Stimulated activated CD8-positive, alpha-beta memory T cell treated with anti-CD3 and anti-CD28 coated beads, Interleukin-7, amount 100 ng/mL, for 4 hours (primary cell): ENCODE measurements at places on chromosomes 7 and 10.

- no peak for DNase-seq
Observed at GRCh38 chr7:45993621-45994020, 72.5 kb upstream of the IGFBP3 start.

DNA sequence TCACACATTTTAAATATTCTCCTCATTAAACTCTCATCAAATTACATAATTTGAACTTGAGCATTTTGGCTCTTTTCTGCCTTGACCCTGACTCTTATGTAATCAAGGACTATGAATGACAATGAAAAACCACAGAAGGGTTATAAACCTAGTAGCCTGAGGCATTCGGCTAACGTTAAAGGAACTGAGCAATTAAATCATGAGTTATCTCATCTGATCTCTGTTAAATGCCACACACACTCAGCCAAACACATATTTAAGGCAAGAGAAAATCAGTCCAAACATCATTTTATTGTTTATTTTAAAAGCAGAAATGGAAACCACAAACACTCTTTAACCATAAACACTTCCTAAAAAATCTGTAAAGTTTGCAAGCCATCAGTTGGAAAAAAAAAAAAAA is 204.3 kb downstream of the DGKI start:
- no peak for DNase-seq

GRCh38 chr10:107473225-107473624 is 308.7 kb upstream of the SORCS1 start:
- DNase-seq: no peak

DNA sequence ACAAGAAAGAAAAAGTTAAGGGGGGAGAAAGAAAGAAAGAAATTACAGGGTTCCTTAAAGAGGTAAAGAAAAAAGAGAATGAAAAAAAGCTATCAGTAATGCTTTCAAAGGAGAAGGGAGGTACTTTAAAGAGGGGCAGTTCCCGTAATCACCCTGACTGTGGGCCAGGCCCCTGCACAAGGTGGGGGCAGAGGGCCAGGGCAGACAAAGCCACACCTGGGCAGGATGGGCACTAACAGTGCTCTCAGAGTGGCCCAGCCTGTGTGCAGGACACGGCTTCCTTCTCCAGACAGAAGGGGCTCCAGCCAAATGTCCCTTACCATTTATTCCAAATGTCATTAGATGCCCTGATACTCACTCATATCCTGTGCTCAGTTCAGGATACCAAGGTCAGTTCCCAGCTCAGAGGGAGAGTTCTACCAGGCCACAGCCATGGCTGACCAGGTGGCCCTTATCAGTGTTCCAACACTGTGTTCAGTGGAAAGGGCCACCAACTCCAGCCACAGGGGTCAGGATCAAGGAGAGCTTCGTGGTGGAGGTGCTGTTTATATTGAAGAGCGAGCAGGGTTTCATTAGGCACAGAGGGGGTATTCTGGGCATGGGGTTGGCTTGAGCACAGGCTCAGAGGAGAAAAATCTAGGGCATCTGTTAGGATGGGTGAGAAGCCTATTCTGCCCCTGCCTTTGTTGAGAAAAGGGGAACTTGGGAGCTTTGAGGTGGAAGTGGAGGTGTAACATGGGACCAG is 29.9 kb downstream of the DPCD start:
- no peak for DNase-seq
